Activated CD4-positive, alpha-beta T cell treated with anti-CD3 and anti-CD28 coated beads for 1 hour (primary cell): ENCODE measurements at places on chromosomes 11 and 22.

DNA sequence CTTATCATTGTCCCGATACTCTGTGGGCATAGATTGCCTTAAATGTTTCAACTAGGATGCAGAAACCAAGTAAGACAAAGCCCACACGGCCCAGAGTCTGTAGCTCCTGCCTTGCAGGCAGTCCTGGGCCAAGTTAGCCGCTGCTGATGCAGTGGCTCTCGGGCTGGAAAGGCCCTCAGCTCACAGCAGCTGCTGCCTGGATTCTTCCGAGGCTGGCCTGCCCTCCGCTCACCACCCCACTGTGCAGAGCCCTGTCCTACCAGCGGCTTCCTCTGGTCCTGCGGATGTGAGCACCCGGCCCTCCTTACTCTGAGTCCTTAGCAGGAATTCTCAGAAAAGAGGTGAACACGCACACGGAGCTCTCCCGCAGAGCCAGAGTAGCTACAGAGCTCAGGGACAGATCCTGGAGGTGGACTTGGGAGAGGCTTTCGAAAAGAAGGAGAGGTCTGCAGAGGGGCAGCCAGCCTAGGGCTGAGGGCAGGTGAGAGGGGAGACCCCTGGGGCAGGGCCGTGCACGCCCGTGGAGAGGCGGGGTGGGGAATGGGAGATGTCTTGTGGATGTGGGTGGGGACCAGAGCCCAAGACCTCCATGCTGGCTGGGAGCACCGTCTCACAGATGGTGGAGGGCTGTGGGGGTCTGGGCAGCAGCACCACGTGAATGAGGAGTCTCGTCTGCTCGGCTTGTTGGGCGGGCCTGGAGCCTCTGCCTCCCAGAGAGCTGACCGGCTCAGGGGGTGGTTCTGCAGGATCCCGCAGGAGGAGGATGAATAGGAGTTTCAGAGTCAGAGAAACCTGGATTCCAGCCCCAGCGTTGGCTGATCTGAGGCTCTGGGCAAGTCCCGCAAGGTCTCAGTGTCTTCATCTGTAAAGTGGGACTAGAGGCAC is 117.4 kb upstream of the B3GAT1 start:
- no peak for DNase-seq

DNA sequence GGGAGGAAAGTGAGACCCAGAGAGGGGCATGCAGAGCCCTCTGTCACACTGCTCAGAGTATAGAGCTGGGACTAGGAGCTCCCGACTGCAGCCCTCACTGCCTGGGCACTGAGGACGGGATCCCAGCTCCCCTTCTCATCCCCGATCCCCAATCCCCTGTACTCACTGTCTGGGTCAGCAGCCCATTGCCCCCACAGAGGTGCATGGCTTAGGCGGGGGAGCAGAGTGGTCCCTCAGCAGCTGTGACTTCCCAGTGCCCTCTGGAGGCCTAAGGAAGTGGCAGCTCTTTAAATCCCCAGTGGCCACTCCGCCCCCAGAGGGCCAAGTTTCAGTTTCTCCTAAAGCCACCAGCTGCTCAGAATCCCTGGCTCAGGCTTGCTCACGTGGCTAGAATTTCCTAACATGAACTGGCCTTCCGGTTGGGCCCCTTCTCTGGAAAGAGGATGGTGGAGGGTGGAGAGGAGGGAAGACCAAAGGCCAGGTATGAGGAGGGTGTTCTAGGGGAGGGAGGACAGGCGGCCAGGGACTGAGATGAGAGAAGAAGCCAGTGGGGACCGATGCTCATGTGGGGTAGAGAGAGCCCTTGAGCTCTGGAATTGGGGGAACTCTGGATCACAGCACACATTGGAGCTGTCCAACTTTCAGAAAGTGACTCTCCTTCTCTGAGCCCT is at the start of gene BATF2:
TSS of gene BATF2 (minus strand) at position 262 of the 671 bp plus-strand sequence. CDS start at position 205, 57 bp downstream.
- DNase-seq: no peak

DNA sequence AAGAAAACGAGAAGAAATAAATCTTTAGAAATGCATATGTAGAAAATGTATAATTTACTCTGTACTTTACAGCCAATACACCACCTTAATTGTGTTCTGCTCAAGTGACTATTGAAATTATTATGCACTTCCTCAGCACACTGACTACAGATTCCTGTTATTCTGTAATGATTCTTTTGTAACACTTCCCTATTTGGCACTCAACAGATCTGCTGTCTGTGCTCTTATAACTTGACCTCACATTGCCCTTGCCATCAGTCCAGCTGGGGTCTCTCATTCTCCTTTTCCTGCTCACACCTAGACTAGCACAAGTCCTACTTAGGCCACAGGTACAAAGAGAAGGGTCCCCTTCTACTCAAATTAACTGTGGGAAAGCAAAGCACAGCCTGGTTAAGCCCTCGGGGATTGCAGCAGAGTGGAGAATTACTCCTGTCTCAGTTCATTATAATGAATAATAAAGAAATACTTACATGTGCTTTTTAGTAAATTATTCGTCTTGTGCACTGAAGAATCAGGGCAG is 860.4 kb downstream of the OPCML start:
- DNase-seq: no peak

GRCh38 chr11:118434123-118434552 is 2.2 kb upstream of the KMT2A start:
- no peak for DNase-seq

DNA sequence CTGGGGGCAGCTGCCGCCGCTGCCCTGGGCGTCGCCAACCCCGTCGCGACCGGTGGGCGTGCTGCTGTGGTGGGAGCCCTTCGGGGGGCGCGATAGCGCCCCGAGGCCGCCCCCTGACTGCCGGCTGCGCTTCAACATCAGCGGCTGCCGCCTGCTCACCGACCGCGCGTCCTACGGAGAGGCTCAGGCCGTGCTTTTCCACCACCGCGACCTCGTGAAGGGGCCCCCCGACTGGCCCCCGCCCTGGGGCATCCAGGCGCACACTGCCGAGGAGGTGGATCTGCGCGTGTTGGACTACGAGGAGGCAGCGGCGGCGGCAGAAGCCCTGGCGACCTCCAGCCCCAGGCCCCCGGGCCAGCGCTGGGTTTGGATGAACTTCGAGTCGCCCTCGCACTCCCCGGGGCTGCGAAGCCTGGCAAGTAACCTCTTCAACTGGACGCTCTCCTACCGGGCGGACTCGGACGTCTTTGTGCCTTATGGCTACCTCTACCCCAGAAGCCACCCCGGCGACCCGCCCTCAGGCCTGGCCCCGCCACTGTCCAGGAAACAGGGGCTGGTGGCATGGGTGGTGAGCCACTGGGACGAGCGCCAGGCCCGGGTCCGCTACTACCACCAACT is 1.0 kb downstream of the FUT4 start:
- DNase-seq: no peak

DNA sequence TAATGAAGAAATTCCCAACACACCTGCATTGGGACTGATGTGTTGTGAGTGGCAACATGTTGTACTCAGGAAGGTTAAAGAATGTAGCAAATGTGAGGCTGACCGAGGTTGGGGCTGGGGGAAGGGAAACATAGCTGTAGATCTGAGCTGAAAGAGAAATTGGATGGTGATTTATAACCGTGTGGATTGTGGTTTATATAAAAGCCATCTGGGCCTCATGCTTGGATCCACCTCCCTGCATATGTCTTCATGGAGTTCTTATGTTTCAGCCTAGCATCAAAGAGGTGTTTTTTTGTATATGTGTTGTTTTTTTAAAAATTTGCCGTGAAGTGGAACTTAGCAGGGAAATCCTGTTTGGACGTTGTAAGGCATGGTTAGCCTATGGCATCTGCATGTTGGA is 141.3 kb downstream of the NAV2 start:
- DNase-seq: no peak

DNA sequence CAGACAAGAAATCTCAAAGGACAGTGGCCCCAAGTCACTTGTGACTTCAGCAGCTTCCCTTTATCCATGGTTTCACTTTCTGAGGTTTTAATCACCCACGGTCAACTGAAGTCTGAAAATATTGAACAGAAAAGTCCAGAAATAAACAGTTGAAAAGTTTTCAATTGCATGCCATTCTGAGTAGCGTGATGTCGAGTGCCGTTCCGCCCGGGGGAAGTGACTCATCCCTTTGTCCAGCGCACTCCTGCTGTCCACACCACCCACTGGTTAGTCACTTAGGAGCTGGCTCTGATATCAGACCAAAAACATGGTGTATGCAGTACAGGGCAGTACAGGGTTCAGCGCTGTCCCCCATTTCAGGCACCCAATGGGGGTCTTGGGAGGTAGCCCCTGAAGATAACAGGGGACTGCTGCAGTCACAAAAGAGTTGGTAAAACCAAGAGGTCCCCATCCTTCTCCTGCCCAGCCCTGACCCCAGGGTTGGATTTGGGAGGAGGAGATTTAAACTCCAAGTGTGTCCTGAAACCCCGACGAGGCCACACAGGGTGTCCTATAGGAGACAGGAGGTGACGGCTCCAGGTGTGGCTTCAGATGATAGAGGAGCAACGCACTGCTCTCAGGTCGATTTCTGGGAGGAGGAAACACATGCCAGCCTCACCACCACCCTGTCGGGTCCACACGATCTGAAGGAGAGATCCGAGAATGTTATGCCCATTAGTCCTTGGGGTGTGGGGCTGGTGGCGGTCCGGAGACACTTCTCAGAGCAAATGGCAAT is 390.1 kb downstream of the CTTN start:
- DNase-seq: no peak

GRCh38 chr11:75925785-75926164 is 110.8 kb downstream of the UVRAG start:
- no peak for DNase-seq

DNA sequence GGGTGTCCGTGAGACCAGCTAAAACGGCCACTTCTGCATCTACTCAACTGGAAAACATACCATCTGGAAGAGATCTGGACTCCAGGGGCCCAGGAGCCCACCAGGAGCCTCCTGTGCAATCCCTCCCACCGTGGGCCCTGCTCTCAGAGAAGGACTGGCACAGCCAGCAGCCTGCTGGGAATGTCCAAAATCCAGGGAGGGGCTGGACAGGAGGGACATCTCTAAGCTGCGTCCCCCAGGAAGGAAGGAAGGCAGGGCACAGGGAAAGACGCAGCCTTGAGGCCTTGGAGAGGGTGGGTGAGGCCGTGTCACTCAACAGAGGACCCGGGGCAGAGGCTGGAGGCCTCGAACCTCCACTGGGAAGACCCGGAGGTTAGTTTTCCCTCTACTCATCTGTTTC is 78.0 kb downstream of the PHF21B start:
- no peak for DNase-seq

DNA sequence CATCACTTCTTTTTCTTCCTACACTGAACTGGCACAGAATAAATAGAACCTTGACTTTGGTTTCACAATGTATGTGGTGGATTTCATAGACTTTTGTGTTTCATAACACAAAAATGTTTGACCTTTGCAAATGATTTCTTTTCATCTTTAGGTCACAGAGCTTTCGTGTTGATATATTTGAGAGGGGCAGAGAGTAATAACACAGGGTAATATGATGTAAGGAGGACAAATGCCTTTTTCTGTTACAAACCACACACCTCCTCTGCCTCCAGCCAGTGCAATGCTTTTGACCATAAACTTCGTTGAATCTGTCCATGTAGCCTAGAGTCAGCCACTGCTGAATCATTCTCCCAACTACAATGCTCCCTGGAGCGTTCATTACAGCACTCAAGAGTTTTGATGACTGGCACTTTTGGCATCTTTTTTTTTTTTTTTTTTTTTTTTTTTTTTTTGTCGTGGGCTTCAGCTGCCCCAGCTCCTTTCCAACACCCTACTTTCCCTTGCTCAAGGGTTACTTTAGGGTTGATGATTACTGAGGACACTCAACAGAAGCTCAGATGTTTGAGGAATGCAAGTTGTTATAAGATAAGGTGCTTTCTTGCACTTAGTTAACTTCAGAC is 11.4 kb upstream of the CAT start:
- no peak for DNase-seq

DNA sequence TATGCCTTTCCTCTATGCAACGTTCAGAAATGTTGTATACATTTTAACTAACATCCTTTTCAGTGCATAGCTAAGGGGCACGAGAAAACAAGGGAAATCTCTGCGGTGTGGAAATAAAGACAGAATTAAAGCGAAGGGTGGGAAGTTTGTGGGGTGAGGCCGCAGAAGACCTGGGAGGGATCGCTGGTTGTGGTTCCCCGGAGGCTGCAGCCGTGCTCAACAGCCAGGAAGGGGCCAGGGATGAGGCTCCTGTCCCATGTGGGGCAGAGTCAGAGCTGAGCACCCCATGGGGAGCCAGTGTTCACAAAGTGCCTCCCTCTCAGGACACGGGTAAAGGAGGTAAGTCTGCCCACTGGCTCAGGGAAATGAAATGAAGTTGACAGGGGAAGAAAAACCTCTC is 67.5 kb downstream of the MYEOV start:
- no peak for DNase-seq

- no peak for DNase-seq
Measured at GRCh38 chr11:117704395-117705100, 92.5 kb downstream of the DSCAML1 start.
